IPS DF 6.9 (cell line): ENCODE measurements at places on chromosomes 3 and 15.

GRCh38 chr3:38479431-38480092, 16.6 kb upstream of the EXOG start:
- H3K27ac ChIP-seq = no peak overlapping the region
- no peaks in the 10 kb centered on the region for H3K27me3 ChIP-seq
- H3K36me3 ChIP-seq = peaks cover 32% of the 10 kb centered on the region

GRCh38 chr3:117540597-117540996, 831.0 kb downstream of the TUSC7 start:
- no peak for DNase-seq
- H3K36me3 ChIP-seq = no peaks in the 10 kb centered on the region
- H3K27ac ChIP-seq = no peak overlapping the region
- H3K27me3 ChIP-seq = no peaks in the 10 kb centered on the region

GRCh38 chr15:37206690-37207089, 106.3 kb upstream of the MEIS2 start:
- H3K36me3 ChIP-seq = no peaks in the 10 kb centered on the region
- DNase-seq = no peak
- no peak overlapping the region for H3K27ac ChIP-seq
- no peaks in the 10 kb centered on the region for H3K4me1 ChIP-seq

DNA sequence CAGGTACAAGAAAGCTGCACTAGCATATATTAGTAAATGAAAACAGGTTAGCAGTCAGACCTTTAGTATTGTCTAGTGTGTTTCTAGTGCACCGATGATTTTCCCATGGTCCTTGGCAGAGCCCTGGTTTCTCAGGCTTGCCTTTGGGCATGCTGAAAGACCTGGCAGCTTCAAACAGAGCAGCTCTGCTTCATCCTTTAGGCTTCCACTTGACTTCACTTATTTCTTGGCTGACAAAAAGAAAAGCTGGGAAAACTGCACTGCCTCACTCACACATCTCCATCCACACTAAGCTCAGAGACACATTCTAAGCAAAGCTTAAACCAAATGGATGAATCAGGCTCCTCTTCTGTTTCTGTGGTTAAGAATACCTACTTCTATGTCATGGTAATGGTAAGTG, 374.8 kb upstream of the PDZRN3 start:
- H3K4me3 ChIP-seq = no peak overlapping the region
- DNase-seq = no peak
- H3K36me3 ChIP-seq = no peaks in the 10 kb centered on the region
- H3K27ac ChIP-seq = no peak overlapping the region
- no peaks in the 10 kb centered on the region for H3K4me1 ChIP-seq

- no peaks in the 10 kb centered on the region for H3K36me3 ChIP-seq
- DNase-seq = no peak
- H3K4me3 ChIP-seq = no peak overlapping the region
- peaks cover 76% of the 10 kb centered on the region for H3K27me3 ChIP-seq
Measured at GRCh38 chr15:96344060-96344705, 13.7 kb downstream of the NR2F2 start.

DNA sequence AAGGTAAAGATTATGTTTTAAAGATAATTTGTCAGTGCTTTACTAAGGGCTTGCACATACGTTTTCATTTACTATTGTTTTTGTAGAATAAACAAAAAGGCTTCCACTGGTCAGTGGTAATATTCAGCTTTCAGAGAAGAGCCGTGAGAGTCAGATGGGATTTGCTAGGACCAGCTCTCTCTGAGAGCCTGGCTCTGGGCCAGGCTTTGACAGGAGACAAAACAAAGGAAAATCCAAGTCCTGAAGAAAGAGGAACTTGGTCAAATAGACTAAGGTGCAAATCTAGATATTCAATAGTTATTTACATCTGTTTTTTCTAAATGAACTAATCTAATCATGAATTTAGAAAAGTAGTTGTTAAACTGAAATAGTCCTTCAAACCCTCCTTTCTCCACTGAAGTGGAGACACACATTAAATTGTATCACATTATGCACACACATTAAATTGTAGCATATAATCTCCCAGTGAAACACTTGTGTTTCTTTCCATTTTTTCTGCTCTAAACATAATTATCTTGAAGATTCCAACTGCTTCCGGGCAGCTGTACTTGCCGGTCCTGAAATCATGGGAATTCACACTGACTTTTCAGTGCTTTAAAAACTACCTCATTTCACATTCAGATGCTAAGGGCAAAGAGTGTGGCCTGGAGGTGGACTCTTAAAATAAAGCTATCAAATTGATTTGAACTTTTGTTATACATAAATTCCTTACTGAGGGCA, 55.1 kb upstream of the FILIP1L start:
- no peak overlapping the region for H3K4me3 ChIP-seq
- H3K27me3 ChIP-seq = no peaks in the 10 kb centered on the region
- no peaks in the 10 kb centered on the region; the same call in 1 of the 2 replicates for H3K4me1 ChIP-seq
- DNase-seq = no peak
- H3K36me3 ChIP-seq = no peaks in the 10 kb centered on the region

DNA sequence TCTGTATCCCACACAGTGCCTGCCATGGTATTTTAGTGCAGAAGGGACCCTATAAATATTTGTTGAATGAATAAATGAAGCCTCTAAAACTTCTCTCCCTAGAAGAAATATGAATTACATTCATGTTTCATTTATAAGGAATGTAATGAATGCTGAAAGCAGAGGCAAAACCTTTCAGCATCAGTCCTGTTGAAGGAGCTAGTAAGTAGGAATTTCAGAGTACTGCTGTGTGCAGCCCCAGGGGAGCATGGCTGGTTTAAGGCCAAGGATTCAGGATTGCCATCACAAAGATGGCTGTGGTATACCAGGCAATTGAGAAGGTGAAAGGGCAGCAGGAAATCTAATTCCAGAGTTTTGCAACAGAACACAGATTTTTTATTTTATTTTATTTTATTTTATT, 1131.4 kb downstream of the IGSF11 start:
- no peaks in the 10 kb centered on the region for H3K36me3 ChIP-seq
- no peak for DNase-seq
- H3K27ac ChIP-seq = no peak overlapping the region
- H3K4me3 ChIP-seq = no peak overlapping the region
- H3K27me3 ChIP-seq = no peaks in the 10 kb centered on the region

GRCh38 chr3:48970586-48970985, 19.5 kb upstream of the P4HTM start:
- H3K36me3 ChIP-seq = peaks cover 31% of the 10 kb centered on the region
- DNase-seq = no peak
- no peak overlapping the region for H3K4me3 ChIP-seq
- no peaks in the 10 kb centered on the region for H3K4me1 ChIP-seq

- H3K36me3 ChIP-seq = peaks cover 3% of the 10 kb centered on the region; the same call in 1 of the 2 replicates
- no peaks in the 10 kb centered on the region for H3K27me3 ChIP-seq
- no peak overlapping the region for H3K4me3 ChIP-seq
- DNase-seq = no peak
- no peaks in the 10 kb centered on the region for H3K4me1 ChIP-seq
Measured at GRCh38 chr15:44636976-44637375, 26.5 kb downstream of the SPG11 start.

- no peak overlapping the region for H3K27ac ChIP-seq
- H3K27me3 ChIP-seq = peaks cover 5% of the 10 kb centered on the region; the same call in 1 of the 2 replicates
- H3K36me3 ChIP-seq = no peaks in the 10 kb centered on the region
- no peak for DNase-seq
Measured at GRCh38 chr3:161100994-161101393, 4.2 kb downstream of the B3GALNT1 start.

DNA sequence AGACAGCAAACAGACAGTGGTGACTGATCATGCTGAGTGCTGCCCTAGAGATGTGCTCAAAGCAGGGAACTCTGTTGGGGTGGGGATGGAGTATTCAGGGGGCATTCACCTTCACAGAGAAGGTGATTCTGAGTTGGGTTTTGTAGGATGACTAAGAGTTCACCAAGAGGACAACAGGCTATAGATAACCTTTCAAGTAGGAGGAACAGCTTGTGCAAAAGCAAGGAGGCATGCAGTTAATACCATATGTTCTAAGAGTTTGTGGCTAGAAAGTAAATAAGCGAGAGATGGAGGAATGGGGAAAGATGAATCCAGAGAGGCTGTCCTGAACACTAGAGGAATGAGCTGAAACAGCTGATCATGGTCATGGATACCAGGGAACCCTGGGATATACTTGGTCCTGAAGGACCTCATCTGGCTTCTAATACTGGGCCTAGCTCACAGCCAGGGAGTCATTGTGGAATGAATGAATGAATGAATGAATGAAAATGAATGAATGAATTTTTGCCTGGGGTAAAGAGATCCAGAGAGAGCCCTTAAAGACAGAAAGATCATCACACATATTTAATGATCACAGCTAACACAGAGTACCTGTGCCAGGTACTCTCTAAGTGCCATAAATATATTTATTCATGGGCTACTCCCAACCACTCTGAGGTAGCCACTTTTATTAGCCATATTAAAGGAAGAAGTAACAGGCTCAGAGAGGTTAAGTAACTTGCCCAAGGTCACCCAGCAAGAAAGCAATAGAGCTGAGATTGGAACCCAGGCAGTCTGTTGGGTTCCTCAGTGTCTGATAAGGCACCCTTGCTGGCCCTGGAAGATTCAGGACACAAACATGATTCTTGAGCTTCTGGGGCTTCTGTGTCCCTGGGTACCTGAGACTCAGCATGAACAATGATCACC, 22.0 kb downstream of the SMAD6 start:
- H3K4me1 ChIP-seq = no peaks in the 10 kb centered on the region
- H3K27me3 ChIP-seq = no peaks in the 10 kb centered on the region
- H3K36me3 ChIP-seq = no peaks in the 10 kb centered on the region
- H3K27ac ChIP-seq = no peak overlapping the region
- DNase-seq = no peak
- no peak overlapping the region for H3K4me3 ChIP-seq

- H3K36me3 ChIP-seq = no peaks in the 10 kb centered on the region
- no peak for DNase-seq
- no peaks in the 10 kb centered on the region for H3K27me3 ChIP-seq
Measured at GRCh38 chr3:11186771-11187191, 32.5 kb downstream of the HRH1 start.

GRCh38 chr3:7333125-7333524, 472.2 kb downstream of the GRM7 start:
- H3K4me3 ChIP-seq = no peak overlapping the region
- no peaks in the 10 kb centered on the region for H3K36me3 ChIP-seq
- DNase-seq = no peak
- H3K4me1 ChIP-seq = no peaks in the 10 kb centered on the region
- no peaks in the 10 kb centered on the region for H3K27me3 ChIP-seq
- H3K27ac ChIP-seq = no peak overlapping the region

- H3K36me3 ChIP-seq = no peaks in the 10 kb centered on the region
- no peak overlapping the region for H3K27ac ChIP-seq
- DNase-seq = no peak
- H3K4me1 ChIP-seq = no peaks in the 10 kb centered on the region
Measured at GRCh38 chr15:63501256-63502089, 2.9 kb upstream of the USP3 start.

DNA sequence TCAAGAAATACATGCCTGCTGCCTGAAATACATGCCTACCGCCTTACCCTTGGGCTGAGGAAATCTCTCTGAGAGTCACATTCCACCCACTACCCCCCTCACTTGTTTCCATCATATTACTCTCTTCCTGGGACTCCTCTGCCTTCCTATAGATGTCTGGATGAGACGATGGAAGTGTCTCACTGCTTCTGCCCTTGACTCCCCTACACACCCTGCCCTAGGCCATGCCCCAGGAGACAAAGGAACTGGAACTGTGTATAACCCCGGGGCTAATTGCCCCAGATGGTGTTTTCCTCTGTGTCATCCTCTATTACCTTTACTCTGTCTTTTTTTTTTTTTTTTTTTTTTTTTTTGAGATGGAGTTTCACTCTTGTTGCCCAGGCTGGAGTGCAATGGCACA, 102.0 kb downstream of the GTPBP8 start:
- H3K27me3 ChIP-seq = no peaks in the 10 kb centered on the region
- no peaks in the 10 kb centered on the region for H3K36me3 ChIP-seq
- no peak for DNase-seq
- H3K4me1 ChIP-seq = no peaks in the 10 kb centered on the region; the same call in 1 of the 2 replicates
- no peak overlapping the region for H3K27ac ChIP-seq
- no peak overlapping the region for H3K4me3 ChIP-seq

DNA sequence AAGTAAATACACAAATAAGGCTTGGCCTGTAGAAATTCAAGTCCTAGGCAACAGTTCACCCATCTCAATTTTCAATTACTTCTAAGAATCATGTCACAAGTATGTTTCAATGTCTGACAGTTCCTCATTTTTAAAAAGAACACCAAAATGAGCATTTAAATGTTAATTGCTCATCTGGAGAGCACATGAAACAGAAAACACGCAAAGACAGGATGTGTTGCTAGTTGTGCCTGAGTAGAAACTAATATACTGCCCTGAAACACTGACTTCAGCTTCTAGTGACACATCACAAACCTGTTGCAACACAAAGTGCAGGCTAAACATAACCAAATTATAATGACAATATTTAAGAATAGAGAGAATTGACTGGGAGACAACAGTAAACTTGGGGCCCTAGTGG, 167.3 kb upstream of the THBS1 start:
- H3K27ac ChIP-seq = no peak overlapping the region
- DNase-seq = no peak
- H3K27me3 ChIP-seq = no peaks in the 10 kb centered on the region
- no peak overlapping the region for H3K4me3 ChIP-seq
- no peaks in the 10 kb centered on the region for H3K4me1 ChIP-seq
- no peaks in the 10 kb centered on the region for H3K36me3 ChIP-seq

- no peaks in the 10 kb centered on the region for H3K36me3 ChIP-seq
- no peak overlapping the region for H3K4me3 ChIP-seq
- DNase-seq = no peak
- H3K27me3 ChIP-seq = no peaks in the 10 kb centered on the region
- H3K4me1 ChIP-seq = peaks cover 1% of the 10 kb centered on the region
Measured at GRCh38 chr15:67777773-67778172, 47.5 kb upstream of the SKOR1 start.

DNA sequence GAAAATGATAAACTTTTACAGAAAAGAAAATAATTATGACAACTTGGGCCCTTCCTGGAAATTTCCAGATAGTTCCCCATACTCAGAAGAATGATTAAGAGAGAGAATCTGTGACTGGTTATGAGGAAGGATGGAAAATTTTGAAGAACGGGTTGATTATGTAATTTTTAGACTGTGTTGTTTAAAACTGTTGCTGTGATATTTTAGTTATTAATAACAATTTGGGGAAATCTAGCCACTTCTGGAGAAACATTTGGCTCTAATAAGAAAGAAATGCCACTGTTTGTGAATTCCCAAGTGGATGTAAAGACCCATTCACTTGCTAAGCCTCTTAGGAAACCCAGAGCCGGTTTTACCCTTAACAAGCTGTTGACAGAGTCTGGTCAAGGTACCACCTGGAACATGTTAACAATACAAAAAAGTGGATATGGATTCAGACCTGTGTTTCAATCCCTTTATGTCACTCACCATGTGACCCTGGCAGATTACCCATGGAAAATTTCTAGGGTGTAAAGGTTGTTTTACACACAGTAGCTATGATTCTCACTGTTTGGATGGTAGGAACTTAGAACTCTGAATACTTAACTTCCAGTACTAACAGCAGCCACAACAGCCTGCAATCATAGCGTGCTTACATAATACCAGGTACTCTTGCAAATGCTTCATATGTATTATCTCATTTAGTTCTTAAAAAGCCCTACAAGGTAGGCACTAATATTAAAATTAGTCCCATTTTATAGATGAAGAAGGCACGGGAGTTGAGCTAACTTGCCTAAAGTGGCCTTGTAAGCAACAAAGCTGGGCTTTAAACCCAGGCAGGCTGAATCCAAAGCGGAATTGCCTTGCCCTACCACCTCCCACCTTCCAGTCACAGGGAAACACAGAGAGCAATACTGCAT, 32.0 kb downstream of the ZBTB38 start:
- peaks cover 2% of the 10 kb centered on the region; the same call in 1 of the 2 replicates for H3K4me1 ChIP-seq
- H3K27ac ChIP-seq = no peak overlapping the region
- no peak for DNase-seq
- H3K36me3 ChIP-seq = no peaks in the 10 kb centered on the region
- no peak overlapping the region for H3K4me3 ChIP-seq
- H3K27me3 ChIP-seq = peaks cover 2% of the 10 kb centered on the region; the same call in 1 of the 2 replicates

GRCh38 chr15:86690566-86690965, 610.9 kb downstream of the AGBL1 start:
- no peaks in the 10 kb centered on the region for H3K36me3 ChIP-seq
- no peak overlapping the region for H3K27ac ChIP-seq
- no peak overlapping the region for H3K4me3 ChIP-seq
- no peaks in the 10 kb centered on the region for H3K4me1 ChIP-seq
- no peaks in the 10 kb centered on the region for H3K27me3 ChIP-seq
